ENCODE measurements at places on chromosomes 5 and 9.

DNA sequence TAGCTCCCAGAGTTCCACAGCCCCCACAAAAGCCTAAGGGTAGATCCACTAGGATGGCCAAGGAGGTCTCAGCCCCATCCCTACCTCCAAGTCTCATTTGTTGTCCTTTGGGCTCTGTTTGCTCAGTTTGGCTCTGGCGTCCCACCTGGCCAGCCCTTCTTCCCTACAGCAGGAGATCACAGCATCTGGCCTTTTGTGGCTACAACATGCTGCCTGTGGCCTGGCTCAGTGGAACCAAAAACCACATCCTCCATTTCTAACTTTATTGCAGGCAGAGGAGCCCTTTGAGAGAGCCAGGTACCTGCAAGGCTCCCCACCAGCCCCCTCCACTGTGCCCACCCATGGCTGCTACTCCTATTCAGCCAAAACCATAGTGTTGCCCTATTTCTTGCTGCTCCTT, 11.4 kb downstream of the JADE2 start:
- DNase-seq, result no peak

- no peak for DNase-seq
These were observed 7.2 kb downstream of the CYSTM1 start for GRCh38 chr5:140182075-140182711.

DNA sequence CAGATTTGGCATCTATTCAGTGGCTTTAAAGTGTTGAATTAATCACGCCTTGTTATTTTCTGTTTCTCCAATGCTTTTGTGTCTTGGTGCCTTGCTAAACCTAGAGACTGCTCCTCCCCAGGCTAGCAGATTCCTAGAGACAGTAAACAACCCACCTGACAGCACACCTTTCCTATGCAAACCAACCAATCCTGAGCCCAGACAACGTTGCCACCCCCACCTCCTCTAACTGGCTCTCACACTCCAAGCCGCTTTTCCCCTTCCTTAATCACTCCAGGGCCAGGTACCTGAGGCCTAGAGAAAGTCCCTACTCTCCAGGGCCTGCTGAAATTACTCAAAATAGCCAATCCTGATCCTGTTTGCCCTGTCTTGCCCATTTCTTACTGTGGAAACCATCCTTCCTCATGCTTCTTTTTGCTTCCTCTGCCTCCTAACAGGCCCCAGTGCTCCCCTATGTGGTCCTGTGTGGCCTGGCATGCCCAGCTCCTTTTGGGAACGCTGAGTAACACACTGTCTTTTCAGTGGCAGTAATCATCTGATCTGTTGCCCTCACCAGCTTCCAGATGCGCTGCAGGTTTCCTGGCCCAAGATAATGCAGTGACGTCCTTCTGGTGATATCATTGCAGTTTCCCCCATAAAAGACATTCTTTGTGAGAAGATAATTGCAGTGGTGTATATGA, 53.4 kb downstream of the GAS1 start:
- DNase-seq, result no peak

- no peak for DNase-seq
These were observed 180.6 kb downstream of the COMMD10 start for GRCh38 chr5:116265471-116265870.

GRCh38 chr9:87741891-87742290, 16.0 kb downstream of the CTSL start:
- DNase-seq, result no peak

- DNase-seq, result no peak
These were observed 218.6 kb upstream of the RASEF start for GRCh38 chr9:83281306-83282255.

GRCh38 chr9:109001275-109001676, 12.0 kb downstream of the CTNNAL1 start:
- peak; percentile 73 for DNase-seq

- DNase-seq, result no peak
These were observed 14.5 kb downstream of the APTX start for GRCh38 chr9:32986971-32987370.

- DNase-seq, result peak; percentile 6
These were observed 57.3 kb upstream of the C6 start for GRCh38 chr5:41270423-41271251.

- DNase-seq, result no peak
These were observed 1247.5 kb upstream of the C9orf72 start for GRCh38 chr9:28820741-28821140.

DNA sequence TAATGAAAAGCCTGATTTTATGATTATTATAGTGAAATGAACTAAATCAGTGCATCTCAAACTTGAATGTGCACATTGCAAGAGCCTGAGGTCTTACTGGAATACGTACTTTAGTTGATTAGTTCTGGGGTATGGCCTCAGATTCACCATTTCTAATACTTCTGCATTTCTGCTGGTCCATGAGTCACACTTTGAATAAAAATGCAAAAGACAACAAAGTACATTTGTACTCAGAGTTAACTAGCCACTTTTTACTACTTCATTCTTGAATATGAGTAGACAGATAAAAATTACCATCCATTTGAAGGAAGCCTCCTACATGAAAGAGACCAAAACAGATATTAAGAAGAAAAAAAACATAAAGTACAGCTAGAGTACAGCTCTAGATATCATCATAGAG, 27.1 kb upstream of the PRR16 start:
- DNase-seq, result no peak

- no peak for DNase-seq
These were observed 42.4 kb downstream of the LRSAM1 start for GRCh38 chr9:127493592-127494303.

DNA sequence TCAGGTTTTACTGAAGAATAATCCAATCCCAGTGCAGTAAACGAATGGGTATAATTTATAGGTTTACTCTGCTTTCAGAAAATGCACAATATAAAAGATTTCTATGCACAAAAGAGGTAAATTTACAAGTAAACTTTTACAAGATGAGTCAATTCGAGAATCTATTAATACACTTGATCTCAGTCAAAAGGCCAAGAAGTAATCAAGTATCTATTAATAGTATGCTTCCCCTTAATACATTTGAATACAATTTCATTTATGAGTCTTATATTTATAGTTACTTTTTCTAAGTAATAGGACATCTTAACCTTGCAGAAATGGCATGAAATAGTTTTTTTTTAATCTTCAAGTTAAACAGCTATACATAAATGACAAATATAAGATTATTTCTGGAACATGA, 355.2 kb upstream of the EFNA5 start:
- no peak for DNase-seq

DNA sequence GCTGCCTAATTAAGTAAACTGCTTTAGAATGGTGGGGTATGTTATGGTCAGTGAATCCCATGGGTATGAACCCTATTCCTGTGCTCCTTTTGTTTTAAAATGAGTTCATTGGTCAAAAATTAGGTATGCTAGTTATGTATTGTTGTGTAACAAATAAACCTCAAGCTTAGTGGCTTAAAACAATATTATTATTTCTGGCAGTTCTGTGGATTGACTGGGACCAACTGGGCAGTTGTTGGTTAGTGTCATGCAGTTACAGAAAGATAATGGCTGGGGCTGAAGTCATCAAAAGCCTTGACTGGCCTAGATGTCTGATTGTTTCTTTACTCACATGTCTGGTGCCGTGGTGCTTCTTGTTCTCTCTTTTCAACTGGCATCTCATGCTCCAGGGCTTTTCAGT, 8.9 kb upstream of the PTAR1 start:
- no peak for DNase-seq

DNA sequence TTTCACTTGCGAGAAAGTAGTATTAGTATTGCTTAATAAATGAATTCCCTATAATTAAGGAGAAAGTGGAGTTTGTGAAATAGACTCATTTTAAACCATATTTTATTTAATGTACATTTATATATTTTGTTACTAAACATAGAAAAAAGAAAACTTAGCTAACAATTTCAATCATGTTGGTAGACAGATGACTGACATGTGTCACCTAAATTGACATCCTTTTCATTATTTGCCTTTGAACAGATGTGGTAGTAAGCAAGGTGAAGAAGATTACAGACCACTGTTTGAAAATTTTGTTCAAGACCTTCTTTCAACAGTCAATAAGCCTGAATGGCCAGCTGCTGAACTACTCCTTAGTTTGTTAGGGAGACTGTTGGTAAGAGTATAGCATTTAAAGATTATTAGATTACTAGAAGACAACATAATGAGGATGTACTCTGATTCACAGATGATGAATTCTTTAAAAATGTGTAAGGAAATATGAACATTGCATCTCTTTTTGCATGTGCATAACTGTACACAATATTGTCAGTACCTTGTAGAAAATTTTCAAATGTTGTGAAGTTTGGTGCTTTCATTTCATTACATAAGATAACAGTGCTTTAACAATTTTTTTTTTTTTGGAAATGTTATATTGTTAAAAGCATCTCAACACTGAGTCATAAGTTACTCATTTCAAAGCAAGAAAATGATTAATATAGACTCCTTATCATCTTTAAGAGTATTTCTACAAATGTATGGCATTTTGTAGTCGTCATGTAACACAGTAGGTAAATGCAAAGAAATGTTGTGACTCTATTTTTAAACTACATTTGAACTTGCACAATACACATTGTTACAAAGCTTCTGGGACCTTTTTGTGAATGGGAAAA, 139.5 kb downstream of the NIPBL start:
- DNase-seq, result no peak

DNA sequence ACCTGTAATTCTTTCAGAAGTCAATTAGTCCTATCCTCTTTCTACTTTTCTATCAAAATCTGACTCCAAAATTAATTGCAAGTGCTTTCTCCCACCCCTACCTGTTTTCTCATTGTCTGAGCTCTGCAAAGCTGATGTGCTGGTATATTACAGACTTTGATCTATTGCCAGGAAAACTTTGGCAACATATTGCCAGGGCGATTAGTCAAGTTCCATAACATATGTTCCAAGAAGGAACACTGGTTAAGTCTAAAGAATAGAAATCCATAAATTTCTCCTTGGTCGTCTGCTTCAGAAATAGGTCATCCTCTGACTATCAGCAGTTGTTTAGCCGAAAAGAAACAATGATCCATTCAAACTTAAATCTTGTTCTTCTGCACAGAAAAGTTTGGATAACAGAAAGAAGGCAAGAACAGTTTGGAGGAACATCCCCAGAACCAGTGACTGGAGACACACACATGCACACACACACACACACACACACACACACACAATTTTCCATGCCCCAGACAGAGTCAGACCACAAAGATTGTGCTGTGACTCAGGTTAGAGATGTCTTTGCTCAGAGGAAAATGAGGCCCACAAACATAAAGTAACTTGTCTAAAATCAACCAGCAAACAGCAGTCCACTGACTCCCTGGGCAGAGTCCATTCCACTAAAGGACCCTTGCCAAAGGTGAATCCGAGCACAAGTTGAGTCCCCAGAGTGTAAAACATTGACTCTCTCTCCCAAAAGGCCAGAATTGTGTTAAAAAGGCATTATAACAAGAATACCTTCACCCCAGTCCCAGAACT, 202.1 kb downstream of the DEPDC1B start:
- DNase-seq, result no peak

GRCh38 chr9:89448381-89448780, 49.5 kb downstream of the SEMA4D start:
- no peak for DNase-seq

GRCh38 chr5:143642791-143643190, 169.2 kb upstream of the HMHB1 start:
- DNase-seq, result no peak

DNA sequence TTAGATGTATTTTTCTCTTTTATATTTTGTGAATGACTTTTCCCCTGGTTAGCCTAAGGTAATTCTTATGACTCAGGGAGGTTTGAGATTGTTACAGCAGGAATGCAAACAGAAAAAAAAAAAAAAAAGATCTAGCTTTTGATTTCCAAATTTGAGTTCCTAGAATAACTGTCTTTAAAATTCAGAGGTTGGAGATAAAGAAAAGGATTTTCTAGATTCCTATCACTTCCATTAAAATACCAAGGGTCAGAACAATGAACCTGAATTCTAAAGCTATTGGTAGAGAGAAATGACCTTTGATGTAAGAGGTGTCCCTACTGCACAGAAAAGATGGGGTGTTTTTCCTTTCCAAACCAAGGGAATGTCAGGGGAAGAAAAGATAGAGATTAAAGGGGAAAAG, 262.5 kb downstream of the DOCK8 start:
- no peak for DNase-seq

DNA sequence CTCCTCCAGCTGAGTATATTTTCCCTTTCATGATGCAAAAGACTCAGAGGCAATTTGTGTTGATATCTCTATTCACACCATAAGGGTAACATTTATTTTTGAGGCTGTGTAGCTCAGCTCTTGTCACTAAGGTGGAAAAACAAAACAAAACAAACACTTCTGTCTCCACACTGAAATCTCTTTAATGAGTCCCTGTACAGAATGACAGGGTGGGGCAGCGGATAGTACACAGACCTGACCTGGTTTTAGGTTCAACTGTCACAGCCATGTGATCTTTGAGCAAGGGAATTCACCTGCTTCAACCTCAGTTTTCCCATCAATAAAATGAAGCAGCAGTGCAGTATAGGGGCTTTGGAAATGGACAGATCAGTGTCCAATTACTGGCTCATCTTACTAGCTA, 29.3 kb downstream of the TLR4 start:
- no peak for DNase-seq

DNA sequence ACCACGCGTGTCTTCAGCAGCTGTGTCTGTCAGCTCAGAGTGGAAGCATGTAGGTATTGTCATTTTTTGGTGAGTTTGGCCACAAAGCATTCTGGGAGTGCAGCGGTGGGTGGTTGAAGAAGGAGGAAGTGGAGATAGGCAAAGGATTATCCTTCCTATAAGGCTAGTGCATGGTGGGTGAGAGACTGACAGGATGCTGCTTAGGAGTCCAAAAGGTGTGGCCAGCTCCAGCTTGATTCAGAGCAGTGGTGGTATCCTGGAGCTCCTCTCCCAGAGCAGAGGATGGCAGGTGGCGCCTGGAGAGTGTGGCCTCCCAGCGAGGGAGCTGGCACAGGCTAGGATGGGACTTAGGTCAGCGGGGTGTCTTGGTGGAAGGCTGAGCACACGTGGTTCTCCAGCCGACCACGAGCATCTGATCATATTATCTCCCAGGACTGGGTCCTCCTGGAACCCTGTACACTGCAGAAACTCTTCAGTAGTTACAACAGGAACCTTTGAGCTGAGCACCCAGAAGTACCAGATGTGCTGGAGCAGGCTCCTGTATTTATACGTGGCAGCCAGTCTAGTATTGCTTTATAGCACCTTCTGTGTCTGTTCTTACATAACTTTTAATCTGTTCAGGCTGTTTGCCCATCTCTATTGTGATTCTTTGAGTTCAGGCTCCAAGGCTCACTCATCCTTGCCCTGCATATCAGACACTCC, 29.6 kb downstream of the MAML1 start:
- no peak for DNase-seq

DNA sequence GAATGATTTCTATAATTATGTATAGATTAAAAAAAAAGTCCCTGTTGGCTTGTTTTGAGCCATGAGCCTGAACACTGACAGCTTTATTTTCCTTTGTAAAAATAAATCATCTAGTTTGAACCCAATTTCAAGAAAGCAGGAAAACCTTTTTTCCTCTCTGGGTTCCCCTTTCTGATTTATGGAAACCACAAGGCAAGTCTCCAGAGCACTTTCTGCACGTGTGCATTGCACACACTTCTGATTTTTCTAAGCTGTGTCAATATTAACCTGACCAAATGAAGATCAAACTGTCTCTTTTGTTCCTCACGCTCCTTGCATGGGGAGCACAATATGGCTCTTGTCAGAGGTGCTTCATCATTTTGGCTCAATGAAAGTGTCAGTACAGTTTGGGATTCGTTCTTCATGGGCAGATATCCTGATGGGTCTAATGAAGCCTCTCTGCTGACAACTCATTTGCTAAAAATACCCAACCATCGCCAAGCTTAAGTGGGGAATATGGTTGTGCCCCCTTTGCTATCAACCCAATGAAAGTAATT, 39.2 kb upstream of the PCA3 start:
- DNase-seq, result no peak
